ENCODE measurements at places on chromosomes 5 and 9.

DNA sequence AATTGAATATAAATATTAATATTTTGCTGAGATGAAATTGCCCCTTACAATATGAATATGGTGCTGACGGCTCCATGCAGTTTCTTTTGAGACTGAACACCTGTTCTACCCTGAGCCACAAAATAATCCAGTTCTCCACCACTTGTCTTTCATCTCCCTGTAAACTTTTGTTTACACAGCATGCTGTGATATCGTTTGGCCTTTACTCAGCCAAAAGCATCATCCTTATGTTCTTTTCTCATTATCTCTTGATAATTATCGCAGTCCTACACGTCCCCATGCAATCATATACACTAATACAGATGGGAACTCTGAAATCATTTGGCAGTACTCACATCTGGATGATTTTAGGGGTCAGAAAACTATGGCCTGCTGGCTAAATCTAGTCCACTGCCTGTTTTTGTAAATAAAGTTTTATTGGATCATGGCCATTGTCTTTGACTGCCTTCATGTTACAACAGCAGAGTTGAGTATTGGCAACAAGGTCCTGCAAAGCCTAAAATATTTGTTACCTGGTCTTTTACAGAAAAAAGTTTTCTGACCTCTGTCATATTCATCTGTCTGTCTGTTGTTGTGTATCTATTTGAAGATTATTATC lies 53.3 kb downstream of the AOPEP start:
- DNase-seq: no peak

DNA sequence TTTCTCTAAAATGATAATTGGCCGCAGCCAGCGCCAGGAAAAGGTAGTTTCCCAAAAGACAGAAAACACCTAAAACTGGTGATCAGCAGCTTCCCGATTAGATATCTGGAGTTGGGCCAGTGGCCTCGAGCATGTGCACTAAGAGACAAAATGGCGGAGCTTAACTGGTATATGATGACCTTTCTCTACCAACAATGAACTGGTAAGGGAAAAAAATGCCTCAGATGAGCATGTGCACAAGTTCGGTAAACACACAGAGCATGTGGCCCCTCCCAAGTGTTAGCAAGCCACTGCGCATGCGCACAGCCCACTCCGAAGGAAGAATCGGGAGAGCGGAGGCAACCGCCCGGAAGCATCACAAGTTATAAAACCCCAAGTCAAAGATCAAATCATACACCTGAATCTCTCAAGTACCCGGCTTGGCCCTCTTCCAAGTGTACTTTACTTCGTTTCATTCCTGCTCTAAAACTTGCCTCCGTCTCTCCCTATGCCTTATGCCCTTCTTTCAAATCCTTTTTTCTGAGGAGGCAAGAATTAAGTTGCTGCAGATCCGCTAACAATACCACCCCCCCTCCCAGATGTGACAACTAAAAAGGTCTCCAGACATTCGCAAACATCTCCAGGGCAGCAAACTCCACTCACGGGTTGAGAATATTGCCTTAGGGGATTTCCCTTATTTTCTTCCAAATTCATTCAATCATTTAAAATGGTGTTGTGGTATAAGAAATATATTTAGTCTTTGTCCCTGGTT lies 15.0 kb upstream of the PTBP3 start:
- peak; percentile 29 for DNase-seq

DNA sequence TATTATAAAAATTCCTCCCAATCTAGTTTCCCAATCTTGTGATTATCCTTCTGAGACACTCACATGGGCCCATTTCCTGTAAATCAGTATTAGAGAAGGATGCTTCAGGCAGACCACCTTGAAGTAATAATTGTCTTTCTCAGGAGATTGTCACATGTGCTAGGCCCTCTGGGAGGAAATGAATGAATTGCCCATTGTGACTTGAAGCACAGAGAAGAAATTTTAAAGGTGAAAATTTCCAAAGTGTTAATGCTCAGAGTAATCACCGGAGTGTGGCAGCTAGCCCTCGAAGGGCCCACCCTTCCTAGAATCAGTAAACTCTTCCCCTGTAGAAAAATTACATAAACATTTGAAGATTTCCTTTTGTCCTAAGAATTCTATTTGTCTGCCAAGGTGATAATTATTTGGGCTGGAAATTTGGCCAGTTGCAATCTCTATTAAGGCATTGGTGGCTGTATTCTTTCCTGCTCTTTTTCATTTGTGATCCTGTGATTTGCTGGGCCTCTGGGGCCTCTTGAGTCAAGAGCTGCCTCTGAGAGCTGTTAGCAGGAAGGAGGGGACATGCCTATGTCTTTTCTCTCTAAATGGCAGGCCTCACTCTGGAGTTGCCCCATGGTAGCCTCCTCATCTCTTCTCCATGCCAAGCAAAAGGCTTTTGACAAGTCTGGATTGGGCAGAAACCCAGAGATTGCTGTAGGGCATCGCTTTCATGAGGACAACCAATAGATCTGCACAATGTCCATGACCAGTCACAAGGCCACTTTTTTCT lies 371.5 kb upstream of the ACTBL2 start:
- no peak for DNase-seq

DNA sequence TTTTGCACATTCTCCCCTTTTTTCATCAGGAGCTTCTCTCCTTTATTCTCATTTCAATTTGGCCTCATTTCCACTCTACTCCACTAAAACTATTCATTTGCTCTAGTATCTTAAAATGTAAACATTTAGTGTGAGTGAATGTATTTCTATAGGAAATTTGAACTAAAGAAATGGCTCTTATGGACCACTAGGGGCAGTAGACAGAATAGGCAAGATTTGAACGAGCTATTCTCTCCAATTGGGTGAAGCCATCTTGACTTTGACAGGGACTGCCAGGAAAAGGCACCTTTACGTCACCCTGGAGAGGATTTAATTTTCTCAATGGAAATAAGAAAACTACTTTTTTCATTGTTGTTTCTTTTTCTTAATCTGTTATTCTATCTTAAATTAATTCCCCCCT lies 666.3 kb downstream of the DNAH5 start:
- no peak for DNase-seq

DNA sequence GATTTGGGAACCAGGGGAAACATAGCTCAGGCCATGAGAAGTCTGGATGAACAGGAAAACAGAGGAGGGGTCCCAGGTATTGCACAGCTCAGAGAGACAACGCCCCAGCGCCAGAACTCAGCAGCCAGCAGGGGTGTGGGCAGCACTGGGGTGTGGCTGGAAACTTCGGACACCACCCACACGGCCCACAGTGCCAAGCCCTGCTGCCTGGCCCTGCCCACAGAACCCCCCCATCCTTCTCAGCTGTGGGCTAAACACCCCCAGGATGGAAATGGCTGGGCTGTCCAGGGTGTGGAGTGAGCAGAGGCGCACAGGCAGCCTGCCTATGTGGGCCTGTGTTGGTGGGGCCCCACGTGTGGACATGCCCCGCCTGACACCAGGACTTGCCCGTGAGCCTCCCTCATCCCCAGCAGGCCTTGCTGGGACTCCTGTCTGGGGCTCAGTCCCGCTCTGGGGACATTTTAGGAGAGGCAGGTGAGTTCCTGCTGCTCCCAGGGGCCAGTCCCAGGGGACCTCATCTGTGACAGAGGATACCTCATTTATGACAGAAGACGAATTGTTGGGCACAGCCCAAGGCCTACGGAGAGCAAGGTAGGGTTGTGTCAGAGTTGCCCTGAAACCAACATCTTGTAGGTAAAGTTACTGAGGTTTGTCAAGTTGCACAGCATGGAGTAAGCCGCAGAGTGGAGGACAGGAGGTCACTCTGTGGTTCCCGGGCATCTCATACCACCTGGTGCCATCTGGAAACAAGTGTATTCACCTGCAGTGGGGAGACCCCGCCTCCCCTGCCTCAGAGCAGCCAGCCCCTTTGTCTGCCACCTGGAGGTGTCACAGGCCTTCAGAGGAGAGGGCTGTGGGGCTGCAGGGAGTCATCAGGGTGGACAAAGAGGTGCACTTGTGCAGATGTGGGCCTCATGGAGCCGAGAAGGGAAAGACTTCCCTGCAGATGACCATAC lies 183.2 kb downstream of the AUH start:
- DNase-seq: no peak

GRCh38 chr5:181108578-181109165 lies 22.3 kb downstream of the OR2V1 start:
- DNase-seq: no peak

GRCh38 chr5:78269088-78269703 lies 25.3 kb downstream of the AP3B1 start:
- DNase-seq: no peak
